CD4-positive, alpha-beta T cell treated with Interleukin-15 for 4 hours (primary cell): ENCODE measurements at places on chromosomes 2 and 18.

DNA sequence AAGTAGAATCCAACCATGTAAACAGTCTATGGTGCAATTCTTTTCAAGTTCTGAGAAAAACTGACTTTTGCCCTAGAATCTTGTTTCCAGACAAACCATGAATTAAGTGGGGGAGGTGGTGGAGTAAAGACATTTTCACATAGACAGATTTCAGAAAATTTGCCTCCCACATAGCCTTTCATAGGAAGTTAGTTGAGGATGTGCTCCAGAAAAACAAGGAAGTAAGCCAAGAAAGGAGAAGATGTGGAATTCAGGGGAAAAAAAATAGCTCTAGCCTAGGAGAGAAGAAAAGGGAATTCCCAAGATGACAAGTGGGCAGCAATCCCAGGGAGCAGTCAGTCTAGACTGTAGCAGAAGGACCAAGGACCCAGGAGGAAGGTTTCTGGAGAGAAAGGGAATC lies 17.4 kb downstream of the RUFY4 start:
- no peak for DNase-seq

GRCh38 chr2:9307535-9307934 lies 100.9 kb downstream of the ASAP2 start:
- DNase-seq, result no peak

DNA sequence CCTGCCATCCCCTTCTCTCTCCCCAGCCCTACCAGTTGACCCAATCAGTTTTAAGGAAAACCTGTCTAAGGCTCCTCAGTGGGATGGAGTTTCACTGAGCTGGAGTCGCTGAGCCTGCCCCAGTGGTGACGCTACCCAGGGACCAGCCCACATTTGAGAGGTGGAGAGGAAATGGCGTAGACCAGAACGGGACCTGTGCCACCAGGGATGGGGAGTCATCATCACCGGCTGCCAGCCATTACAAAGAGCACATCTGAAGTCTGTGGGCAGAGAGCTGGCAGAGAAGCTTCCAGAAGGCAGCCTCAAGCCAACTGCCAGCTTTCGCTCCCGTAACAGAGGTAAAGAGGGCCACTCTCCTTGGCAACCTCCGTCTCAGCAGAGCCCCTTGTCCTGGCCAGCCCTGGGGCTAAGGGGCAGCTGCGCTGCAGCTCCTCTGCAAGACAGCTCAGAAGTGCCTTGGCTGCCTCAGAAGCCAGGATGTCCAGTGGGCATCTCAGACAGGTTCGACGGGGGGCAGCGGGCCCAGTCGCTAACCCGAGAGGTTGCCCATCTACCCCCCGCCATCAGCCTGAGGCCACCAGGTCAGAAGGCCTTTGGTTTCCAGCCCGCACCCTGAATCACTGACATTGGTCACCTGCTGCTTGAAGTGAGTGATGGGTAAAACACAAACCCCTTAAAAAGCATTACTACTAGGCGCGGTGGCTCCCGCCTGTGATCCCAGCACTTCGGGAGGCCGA lies 15.4 kb downstream of the SDC1 start:
- no peak for DNase-seq

DNA sequence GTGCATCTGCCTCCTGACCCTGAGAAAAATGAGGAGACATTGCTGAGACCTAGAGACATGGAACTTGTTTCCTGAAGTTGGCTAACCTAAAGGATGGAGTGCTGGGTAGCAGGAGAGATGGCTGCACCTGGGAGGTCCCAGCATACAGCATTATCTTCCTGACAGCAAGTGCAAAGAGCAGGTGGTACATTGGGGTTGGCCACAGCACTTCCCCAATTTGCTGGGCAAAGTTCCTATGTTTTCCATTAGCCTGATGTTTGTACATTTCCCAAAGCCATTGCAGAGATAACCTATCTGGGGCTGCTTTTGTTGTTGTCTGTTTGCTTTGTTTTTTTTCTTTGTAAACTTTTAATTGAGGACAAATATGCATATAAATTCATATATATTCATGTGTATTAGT lies 296.7 kb downstream of the HRH4 start:
- DNase-seq, result no peak

DNA sequence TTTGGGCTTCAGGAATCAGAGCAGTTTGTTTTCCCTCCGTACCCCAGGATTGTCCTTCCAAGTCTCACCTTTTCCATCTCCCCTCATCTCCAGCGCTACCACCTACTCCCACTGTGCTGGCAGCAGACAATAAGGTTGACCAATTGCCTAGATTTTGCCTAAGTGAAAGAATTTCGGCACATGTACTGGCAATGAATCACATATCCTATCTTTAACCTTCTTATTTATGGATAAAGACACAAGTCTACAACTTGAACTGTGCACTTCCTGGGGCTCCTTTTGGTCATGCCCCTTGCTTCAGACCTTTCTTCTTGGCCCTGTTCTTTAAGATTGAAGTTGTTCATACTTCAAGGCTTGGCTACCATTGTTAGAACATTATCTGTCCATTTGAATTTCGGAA lies 71.4 kb downstream of the KCMF1 start:
- no peak for DNase-seq

GRCh38 chr2:46045888-46046287 lies 251.3 kb upstream of the EPAS1 start:
- no peak for DNase-seq

DNA sequence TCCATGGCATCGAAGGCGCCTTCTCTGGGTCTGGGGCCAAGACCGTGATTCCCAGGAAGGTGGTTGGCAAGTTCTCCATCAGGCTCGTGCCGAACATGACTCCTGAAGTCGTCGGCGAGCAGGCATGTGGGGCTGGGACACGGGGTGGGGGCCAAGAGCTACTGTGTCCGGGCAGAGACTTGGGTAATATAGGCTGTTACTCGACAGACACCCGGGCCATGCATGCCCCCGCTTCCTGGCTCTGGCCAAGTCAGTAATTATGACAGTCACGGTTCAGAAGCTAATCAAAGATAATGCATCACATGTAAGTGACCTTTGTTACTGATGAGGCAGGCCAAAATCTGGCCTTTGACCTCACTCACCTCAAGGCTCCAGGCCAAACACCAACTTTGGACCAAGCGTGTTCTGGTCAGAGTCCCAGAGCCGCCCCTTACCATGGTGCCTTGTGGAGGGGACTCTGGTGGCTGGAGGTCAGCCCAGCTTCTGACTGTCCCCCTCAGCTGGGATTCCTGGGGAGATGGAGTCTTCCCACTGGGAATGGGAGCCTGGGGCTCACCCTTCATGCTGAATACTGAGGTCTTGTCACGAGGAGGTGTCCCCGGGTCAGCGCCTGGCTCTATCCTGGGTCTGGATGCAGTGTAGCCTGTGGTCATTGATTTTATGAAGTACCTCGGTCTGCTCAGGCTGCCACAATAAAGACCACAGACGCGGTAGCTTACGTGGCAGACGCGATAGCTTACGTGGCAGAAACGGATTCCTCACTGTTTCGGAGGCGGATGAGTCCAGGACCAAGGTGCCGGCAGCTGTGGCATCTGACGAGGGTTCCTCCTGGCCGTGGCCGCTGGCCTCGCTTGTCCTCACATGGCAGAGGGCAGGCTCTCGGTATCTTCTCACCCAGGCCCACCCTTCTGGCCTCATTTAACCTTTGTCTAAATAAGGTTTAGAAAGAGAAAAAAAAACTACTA lies 17.7 kb upstream of the CNDP1 start:
- DNase-seq, result no peak

GRCh38 chr2:96082211-96083063 lies 33.9 kb downstream of the ADRA2B start:
- no peak for DNase-seq

DNA sequence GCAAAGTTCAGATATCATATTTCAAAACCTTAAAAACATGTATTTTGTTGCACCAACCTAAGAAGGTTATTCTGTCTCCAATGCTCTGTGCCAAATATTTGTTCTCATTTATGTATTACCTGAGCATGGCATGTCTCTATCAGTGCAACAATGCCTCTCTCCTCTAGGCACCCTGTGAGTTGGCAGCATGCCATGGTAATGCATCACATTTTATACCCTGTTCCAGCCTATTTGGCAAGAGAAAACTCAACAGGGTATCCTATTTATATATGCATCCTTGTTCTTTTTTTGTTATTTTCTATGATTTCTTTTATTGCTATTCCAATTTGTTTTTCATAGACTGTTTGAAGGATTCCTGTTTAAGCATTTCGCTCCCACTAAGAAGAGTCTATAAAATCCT lies 126.3 kb upstream of the NRXN1 start:
- no peak for DNase-seq

- DNase-seq, result no peak
Measured at GRCh38 chr2:144448389-144449027, 71.4 kb downstream of the ZEB2 start.

GRCh38 chr18:56445422-56445821 lies 193.0 kb downstream of the TXNL1 start:
- no peak for DNase-seq

DNA sequence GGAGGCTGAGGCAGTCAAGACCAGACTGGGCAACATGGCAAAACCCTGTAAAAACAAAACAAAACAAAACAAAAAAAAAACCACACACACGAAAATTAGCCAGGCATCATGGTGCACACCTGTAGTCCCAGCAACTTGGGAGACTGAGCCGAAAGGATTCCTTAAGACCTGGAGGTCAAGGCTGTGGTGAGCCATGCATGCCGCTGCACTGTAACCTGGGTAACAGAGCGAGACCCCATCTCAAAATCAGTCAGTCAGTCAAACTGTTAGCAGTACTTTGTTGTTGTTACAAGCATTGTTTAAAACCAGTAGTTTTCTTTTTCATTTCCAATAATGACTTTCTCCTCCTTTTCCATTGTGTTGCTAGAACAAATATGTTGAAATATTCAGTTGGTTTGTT lies 21.7 kb downstream of the EPB41L5 start:
- DNase-seq, result no peak

DNA sequence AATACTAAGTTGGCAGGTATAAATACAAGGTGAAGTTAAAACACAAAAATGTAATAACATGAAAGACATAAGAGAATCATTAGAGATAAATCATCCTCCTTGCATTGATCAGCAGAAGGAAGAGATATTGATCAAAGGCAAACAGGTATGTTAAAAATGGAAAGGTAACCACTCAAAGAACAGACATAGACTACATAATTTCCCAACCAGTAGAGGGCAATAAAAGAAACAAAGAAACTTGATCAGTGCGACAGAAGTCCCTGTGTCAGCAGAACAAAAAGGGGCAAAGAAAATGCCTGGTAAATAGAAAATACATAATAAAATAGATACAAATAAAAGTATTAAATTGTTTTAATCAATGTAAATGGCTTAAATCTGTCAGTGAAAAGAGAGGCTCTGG lies 53.6 kb downstream of the FAM228A start:
- DNase-seq, result peak; percentile 5

DNA sequence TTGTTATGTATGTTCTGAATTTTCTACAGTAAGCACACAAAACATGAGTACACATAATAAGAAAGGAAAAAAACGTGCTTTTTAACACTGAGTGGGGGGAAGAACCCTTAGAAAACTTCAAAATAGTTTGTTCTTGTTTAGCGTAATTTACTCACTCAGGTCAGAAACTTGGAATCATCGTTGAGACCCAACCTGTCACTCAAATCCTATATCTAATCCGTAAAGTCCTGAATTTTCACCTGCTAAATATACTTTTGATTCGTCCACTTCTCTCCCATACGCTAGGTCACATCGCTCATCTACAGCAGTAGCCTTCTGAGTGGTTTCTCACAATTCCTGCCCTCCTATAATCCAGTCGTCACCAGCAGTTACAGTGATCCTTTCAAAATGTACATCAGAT lies 767 bp downstream of the TPRKB start:
- DNase-seq, result no peak

DNA sequence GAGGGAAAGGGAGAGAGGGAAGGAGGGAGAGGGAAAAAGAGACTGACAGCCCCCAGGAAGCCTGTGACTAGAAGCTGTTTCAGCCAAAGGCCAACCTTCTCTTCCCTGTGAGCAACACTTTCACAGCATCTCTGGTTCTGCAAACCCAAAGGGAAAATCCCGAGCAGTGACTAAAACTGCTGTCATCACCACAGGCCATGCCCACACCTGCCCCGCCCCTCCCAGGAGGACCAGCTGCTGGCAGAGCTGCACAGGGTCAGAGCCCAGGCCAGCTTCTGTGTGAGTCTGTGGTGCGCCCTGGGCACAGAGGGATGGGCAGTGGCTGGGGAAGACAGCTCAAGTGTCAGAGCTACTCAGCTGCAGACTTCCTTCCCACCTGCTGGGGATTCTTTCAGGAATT lies 64.9 kb upstream of the OTOS start:
- DNase-seq, result no peak

- DNase-seq, result no peak
Measured at GRCh38 chr2:189536830-189537229, 43.8 kb downstream of the SLC40A1 start.

DNA sequence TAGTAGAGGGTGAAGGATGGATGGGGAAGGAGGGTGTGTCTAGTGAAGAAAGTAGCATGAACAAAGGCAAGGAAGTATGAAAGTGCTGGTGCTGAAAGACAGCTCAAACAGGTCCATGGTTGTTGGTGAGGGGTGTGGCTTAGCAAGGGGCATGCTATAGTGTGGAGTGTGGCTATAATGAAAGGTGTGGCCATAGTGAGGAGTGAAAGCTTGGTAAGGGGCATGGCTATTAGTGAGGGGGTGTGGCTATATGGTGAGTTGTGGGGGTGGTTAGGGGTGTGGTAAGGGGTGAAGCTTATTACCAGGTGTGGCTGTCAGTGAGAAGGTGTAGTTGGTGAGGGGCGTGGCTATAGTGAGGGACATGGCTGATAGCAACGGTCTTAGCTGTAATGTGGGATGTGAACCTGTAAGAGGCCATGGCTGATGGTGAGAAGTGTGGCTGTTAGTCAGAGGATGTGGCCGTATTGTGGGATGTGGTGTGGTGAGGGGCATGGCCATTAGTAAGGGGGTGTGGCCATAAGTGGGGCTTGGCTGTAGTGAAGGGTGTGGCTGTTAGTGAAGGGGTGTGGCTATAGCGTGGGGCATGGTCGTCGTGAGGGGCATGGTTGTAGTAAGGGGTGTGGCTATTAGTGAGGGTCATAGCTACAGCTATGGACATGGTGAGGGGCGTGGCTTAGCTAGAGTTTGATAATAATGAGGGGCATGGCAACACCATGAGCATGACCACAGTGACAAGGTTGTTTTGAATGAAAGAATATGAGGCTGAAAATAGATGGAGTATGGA lies 549.6 kb downstream of the FBXO15 start:
- no peak for DNase-seq

GRCh38 chr2:142825861-142826260 lies 51.6 kb upstream of the KYNU start:
- DNase-seq, result no peak

- no peak for DNase-seq
Measured at GRCh38 chr2:128486640-128487375, 168.1 kb upstream of the HS6ST1 start.
